ENCODE measurements at places on chromosomes 3 and 15. TPM values are rescaled to one million over a fixed set of nuclear protein-coding genes. Genes with fewer than 3 reads are reported as not detected.

UBE2Q2 gene
- total RNA-seq, result 48.2 TPM

COLQ gene
- total RNA-seq, result 0.22 TPM

- peak; percentile 53 for DNase-seq
Observed at GRCh38 chr3:146817704-146818103, 212.6 kb upstream of the PLSCR5 start.

IMPG2 gene
- total RNA-seq, result 0.06 TPM

DNA sequence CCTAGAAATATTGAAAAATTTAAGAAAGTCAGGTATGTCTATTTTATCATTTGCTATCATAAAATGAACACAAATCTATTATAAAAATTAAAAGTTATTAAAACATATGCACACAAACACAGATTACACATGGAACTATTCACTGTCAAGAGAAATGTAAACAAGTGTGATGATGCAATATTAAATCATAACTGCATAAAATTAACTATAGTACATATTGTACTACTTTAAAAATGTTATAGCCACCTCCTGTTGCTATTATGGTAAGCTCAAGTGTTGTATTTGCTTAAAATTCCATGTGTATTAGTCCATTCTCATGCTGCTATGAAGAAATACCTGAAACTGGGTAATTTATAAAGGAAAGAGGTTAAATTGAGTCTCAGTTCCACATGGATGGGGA lies 54.7 kb upstream of the CMC1 start:
- DNase-seq, result no peak

DNA sequence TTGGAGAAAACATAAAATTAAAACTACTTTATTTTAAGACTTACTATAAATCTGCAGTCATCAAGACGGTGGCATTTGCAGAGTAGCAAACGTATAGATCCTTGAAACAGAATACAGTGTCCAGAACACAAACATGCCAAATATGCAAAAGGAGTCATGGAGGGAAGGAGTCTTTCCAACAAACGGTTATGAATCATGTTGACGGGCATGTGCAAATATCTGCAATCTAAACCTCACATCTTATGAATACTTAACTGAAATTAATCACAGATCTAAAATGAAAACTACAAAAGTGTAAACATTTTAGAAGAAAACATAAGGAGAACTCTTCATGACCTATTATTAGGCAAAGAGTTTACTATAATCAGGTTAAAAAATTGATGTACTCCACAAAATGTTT lies 69.4 kb downstream of the TFRC start:
- DNase-seq, result peak; percentile 15

GRCh38 chr3:99730870-99731269 lies 86.8 kb upstream of the CMSS1 start:
- DNase-seq, result no peak

TNFAIP8L3 gene
- total RNA-seq, result 0.27 TPM

GRCh38 chr15:86040356-86041033 lies 39.2 kb upstream of the AGBL1 start:
- DNase-seq, result no peak

- no peak for DNase-seq
Observed at GRCh38 chr15:68730976-68731897, 89.5 kb downstream of the ANP32A start.

ST8SIA2 gene
- not detected for total RNA-seq

DNA sequence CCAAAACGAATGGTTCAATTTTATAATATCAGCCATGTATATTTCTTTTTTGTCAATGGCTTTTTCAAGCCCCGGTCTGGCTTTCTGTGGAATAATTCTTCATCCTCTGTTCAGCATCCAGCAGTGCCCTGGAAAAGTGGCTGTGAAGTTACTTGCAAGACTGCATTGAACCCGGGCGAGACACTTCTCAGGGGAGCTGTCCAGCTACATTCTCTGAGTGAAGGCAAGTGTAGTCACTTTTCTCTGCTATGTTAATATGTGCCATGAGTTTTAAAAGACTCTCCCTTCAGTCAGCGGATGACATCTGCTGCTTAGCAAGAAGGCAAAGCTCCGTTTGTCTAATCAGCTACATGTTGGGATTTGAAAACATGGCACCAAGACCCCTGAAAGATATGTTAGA lies 81.3 kb upstream of the RGMA start:
- DNase-seq, result no peak

NANOGP8 gene
- total RNA-seq, result not detected

DNA sequence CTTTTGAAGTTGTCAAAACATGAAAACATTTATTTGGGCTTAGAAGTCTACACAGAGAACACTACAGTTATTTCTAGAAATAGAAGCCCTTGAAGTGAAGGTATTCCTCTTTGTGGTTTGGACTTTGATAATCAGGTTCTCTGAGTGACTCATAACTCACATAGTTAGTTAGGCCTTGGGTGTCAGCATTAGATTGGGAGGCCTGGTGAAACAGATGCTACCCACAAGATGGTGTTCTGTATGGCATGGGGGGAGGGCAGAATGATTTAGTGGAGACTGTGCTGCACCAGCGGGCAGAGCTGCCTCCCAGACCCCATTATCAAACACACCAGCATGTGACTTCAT lies 108.9 kb upstream of the ETV5 start:
- DNase-seq, result no peak

LHFPL4 gene
- not detected for total RNA-seq

DNA sequence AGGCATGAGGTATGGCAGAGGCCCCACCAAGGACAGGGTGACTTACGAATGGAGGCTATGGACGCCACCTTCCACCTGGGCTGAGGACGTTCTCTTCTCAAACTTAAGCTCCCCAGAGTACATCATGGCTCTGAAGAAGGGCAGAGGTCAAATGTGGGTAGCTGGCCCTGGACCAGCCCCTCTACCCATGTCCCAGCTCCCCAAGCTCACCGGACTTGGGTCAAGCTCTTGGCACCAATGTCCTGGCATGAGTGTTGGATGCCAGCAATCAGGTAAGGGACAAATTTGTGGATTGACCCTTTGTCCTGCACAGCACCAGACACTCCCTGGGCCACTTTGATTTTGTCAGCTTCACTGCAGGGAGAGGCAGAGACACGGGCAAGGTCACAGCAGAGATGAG lies 2.5 kb downstream of the NDUFAF3 start:
- DNase-seq, result no peak

- no peak for DNase-seq
Observed at GRCh38 chr15:91186904-91187656, 87.0 kb downstream of the SV2B start.

TRPC1 gene
- 10.6 TPM for total RNA-seq

- DNase-seq, result peak; percentile 52
Observed at GRCh38 chr3:160754371-160754854, 1.6 kb upstream of the PPM1L start.

Measured in HFFc6 (cell line).